ENCODE measurements at places on chromosomes 7 and 10. TPM values are rescaled to one million over a fixed set of nuclear protein-coding genes. Genes with fewer than 3 reads are reported as not detected.

The KDM7A gene
- 13.5 TPM for total RNA-seq

The IL2RA gene
- total RNA-seq: 142 TPM

The PKD2L1 gene
- total RNA-seq: not detected

DNA sequence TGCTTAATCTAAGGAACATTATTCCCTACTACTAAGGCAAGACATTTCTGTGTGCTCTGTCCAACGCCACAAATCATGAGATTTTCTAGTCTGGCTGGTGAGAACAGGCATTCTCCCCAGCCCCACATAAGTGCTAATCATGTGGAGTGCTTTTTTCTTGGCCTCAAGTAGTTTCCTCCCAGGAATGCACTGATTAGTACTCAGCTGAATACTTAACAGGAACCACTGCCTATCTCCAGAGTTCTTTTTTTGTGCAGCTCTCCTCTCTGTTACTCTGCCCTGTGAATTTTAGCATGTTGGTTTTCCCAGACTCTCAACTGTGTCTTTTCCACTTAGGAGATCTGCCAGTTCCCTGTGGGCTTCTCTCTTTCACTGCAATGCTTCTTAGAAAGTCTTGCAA lies 1098.5 kb upstream of the LRRTM3 start:
- no peak for DNase-seq

- DNase-seq: no peak
These were observed 22.8 kb downstream of the CDK14 start for GRCh38 chr7:90618876-90619275.

DNA sequence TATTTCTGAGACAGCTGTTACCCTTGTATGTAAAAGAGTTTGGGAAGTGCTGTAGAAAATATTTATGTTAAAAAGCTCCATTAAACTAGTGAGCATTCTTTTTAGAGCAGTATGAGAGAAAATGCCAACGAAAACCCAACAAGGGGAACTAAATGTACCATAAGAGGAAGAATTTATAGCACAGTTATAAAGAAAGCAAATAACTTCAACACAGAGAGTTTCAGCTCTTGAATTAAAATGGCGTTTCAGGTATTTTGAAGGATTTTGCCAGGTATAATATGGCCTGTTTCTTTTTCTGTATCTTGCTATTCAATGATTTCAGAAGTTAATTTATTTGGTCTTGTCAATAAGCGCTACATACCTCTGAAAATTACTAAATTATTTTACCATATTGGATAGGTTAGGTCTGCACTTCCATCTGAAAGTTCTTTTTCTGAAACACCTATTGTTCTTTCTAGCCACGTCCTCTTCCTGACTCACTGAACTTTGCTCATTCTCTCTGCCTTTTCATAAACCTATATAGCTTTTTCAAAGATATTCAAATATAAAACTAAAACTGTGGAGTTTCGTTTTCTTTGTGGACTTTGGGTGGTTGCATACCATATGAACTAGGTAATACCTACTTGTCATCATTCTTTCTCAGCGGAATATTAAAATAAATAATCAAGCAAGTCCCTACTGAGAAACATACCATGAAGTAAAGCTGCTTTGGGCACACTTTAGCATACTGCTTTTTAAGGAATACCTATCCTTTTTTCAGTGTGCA lies 136.1 kb downstream of the SEMA3A start:
- no peak for DNase-seq
